Activated naive CD4-positive, alpha-beta T cell treated with anti-CD3 and anti-CD28 coated beads, Interleukin-2, amount 50 U/mL, for 72 hours (primary cell): ENCODE measurements at places on chromosomes 5 and 9. TPM values are rescaled to one million over a fixed set of nuclear protein-coding genes. Genes with fewer than 3 reads are reported as not detected.

GRCh38 chr5:55039843-55040242 lies 15.8 kb downstream of the GZMK start:
- no peak for DNase-seq

DNA sequence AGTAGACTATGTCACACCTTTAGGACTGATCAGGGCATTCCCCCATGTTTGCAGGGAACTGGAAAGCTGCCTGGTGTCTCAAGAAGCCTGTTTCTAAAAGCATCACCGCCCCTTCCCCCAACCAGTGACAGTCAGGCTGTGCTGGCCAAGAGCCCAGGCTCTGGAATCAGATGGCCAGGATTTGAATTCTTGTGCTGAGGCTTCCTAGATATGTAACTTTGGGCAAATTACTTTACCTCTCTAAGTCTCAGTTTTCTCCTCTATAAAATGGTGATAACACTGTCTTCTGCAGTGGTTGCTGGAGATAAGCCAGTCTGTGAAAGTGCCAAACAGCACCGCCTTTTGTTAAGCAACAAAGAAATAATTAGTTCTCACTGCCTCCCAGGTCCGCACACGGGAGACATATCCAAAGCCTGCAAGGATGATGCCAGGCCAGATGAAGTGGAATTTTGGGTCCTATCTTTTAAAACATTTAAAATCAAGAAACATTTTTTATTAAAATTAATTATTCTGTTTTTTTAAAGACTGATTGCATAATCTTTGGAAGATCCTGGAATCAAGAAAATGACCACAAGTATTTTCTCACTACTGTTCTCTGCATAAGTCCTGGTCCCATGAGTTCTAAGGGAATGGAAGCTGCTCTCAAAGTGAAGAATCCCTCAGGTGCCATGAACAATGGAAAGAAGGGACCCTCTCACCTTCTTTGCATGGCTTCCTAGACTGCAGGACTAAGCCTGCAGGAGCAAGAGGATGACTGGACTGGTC lies 13.9 kb downstream of the SLC31A2 start:
- no peak for DNase-seq

DNA sequence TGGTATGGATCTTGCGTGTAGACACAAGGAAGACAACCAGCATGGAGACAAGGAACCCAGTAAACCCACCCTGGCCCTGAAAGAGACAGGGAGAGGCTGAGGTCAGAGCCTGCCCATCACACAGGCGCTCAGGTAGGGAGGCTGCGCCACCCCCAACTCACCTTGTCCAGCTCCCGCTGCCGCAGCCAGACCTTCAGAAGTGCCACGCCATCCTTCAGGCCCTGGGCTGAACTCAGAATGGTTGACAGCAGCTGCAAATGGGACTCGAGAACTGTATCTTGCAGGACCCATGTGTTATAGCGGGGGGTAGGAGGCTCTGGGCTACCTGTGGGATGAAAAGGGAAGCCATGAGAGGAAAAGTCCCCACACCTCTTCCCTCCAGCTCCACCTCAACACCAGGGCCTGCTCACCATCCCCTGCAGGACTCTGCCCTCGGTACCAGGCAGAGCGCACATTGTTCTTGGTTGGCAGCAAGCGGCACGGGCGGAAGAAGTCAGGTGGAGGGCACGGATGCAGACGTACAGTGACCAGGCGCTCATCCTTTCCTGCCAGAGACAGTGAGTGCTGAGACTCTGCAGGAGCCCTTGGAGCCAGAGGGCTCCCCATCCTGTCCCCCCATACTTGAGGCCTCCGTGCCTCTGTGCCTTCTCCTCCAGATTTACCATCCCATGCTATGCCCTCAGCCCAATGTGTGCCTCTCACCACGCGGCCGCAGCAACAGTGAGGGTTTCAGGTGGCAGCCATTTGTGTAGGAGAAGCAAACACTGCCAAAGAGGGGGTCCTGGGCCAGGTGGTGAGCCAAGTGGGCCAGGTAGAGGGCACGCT lies 4.7 kb downstream of the NOL6 start:
- DNase-seq: peak; percentile 50

GRCh38 chr5:12313602-12314001 lies 409.4 kb upstream of the CTNND2 start:
- DNase-seq: no peak

DNA sequence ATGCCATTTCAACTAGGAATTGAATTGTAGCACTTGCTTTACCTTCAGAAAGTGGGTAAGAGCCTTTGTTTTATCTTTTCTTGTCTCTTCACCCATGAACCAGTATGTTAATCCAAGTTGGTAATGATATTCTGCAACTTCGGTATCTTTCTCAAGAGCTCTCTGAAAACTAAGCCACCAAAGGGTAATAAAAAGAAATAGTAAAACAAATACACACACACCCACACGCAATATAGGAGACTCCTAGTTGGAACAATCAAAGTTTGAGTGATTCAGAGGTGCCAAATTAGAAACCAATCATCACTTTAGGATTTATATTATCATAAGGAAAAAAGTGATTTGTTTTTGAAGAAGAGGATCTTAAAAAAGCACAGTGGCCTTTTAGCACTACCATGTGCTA lies 30.4 kb downstream of the SKIC3 start:
- no peak for DNase-seq

- no peak for DNase-seq
Observed at GRCh38 chr5:179297026-179297425, 48.2 kb downstream of the ADAMTS2 start.

DNA sequence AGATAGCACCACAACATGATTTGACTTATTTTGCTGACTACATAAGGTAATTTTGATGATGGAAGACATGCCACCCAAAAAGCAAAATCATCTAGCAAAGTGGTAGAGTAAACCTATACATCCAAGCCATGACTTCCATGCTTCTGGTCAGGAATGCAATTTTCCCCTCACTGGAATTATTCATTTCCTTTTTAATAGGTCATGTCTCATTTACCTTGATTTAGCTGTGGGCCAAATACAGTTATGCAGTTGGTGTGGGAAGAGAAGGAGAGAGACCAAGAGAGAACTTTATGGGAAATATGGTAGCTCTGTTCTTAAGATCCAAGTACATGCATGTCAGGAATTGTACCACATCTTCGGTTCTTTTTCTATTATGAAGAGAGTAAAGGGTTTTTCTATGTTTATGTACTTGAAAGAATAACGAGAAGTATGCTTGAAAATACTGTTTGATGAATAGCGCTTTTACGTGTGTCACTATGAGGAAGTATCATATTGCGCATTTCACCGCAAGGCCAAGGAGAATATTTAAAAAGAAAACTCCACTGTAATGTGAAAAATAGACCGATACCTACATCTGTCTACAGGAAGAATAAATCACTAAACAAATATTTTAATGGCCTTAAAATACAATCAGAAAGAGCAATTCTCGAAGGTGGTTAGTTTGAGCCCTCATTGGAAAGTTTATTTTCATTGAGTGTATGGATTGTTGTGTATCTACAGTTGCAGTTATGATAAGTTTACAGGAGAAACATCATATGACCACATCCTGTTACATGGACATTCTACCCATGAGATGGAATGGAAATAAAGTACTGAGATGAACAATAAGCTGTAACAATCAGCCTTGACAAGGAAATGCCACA lies 134.0 kb downstream of the FOXD1 start:
- DNase-seq: no peak

GRCh38 chr5:128596071-128596470 lies 58.0 kb upstream of the FBN2 start:
- no peak for DNase-seq

- DNase-seq: no peak
Observed at GRCh38 chr5:39177631-39177964, 41.8 kb downstream of the FYB1 start.

DNA sequence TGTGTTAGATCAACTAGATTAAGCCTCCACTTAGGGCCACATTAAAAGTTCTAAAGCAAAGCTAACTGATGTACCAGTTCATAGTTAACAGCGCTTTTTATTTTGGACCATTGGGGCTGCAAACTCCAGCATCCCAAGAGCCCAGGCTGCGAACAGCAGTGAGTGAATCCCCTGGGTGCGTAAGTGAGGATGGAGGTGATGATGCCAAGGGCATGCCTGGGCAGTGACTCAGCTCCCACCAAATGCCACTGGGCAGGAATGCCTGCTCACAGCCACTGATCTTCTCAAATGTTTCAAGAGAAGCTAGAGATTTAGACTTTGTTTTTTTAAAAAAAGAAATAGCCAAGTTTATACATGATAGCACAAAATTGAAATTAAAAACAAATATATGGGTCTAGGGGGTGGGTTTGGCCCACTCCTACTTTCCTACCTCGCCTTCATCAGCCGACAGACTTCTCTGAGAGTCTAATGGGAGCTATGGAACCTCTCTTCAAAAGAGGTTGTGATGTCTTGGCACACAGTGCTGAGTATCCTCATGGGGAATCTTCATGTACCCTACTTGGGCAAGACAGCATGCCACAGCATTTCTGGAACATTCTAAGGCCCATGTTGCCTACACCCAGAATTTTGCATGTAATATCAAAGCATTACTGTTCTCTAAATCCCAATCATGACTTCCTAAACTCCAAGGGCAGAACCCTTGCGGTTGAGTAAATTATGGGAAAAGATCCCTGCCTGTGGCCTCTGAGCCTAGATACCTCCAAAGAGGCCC lies 398.1 kb downstream of the EBF1 start:
- no peak for DNase-seq

- DNase-seq: no peak
Observed at GRCh38 chr5:56475689-56476486, 242.8 kb upstream of the ANKRD55 start.

- no peak for DNase-seq
Observed at GRCh38 chr5:14781106-14781505, 90.5 kb downstream of the ANKH start.

- no peak for DNase-seq
Observed at GRCh38 chr9:82168585-82168984, 180.0 kb downstream of the SPATA31D1 start.

- no peak for DNase-seq
Observed at GRCh38 chr5:65029178-65029577, 260.4 kb downstream of the CWC27 start.

DNA sequence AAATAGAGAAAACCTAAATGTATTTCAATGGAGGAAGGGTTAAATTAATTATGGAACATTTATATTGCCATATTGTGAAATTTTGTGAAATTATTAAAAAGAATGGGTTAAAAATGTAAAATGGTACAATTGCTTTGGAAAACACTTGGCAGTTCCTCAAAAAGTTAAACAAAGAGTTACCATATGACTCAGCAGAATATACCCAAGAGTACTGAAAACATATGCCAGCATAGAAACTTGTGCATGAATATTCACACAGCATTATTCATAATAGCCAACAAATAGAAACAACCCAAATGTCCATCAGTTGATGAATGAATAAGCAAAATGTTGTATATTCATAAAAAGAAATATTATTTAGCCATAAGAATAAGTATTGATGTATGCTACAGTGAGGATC lies 181.0 kb upstream of the MAST4 start:
- DNase-seq: no peak

The SARDH gene
- total RNA-seq: 7.5 TPM

The ACTBL2 gene
- total RNA-seq: not detected

The ZNF658 gene
- 1.2 TPM for total RNA-seq

The PCDHA8 gene
- not detected for total RNA-seq

The DAPK1 gene
- 2.3 TPM for total RNA-seq
